ENCODE measurements at places on chromosomes 1 and 21.

- DNase-seq: no peak
Observed at GRCh38 chr1:36208978-36209703, 15.1 kb upstream of the THRAP3 start.

DNA sequence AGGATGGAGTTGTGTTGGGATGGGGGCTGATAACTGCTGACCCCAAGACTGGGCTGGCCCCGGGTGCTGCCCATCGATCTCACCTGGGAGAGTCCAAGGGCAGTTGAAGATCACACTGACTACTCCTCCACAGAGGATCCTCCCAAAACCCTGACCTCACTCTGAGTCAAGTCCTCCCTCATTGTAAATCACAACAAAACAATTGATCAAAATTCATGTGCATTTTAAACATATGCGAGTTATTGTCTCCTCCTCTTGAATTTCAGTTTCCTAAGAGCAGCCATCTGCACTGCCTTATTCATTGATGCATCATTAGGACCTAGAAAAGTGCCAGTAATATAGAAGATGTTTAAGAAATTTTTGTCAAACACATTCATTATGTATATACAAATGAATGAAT is 273.6 kb downstream of the C1orf94 start:
- no peak for DNase-seq

DNA sequence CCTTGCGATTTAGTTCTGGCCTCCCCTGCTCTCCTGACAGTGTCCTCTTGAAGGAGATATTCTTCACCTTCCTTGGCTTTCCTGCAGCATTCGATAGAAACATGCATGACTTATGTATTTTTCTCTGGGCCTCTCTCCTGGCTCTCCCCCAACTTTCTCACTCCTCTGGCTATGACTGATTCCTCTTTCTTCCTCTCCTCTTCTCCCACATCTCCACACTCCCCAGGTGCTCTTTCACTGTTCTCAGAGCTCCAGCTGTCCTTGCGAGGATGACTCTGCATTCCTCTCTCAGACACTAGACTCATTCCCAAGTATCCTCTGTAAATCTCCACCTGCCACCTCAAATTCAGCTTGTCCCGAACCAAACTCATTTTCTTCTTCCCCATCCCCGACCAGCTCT is 18.0 kb downstream of the LRRC42 start:
- DNase-seq: no peak

- DNase-seq: no peak
Observed at GRCh38 chr1:65393928-65394327, 26.5 kb upstream of the LEPR start.

GRCh38 chr1:179883040-179883744 is 1.1 kb downstream of the TOR1AIP1 start:
- no peak for DNase-seq

DNA sequence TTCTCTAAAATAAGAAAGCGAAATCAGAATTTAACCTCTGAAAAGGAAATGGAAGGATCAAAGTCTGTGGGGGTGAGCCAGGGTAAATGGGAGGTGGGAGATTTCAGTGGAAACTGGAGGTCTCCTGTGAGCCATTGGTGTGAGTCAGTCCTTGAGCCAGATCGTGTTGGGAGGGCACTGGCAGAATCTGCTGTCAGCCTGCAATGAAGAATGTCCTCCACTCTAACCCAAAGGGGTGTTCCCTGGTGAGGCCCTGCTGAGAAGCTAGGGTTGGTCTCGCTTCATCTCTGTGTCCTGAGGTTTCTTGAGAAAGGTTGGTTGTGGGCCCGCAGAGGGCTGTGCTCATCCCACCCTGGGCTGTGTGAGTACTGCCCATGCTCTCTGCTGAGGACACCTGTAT is 2.4 kb downstream of the QSOX1 start:
- DNase-seq: no peak

DNA sequence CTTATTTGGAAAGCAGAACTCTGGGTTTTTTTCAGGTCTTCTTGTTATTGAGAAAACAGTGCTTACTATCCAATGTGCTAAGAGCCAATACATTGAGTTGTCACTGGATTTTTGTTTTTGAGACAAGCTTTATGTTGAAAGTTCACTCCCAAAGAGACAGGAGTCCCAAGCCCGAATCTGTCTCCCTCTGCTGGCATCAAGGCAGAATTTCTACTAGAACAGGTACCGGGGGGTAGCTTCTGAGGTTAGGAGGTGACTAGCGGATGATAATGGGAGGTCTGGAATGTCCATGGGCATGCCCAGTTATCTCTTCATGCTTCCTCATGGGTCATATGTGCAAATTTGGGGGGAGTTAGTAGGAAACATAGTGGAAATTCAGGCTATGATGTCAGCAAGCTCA is 25.1 kb downstream of the ZNF124 start:
- no peak for DNase-seq

DNA sequence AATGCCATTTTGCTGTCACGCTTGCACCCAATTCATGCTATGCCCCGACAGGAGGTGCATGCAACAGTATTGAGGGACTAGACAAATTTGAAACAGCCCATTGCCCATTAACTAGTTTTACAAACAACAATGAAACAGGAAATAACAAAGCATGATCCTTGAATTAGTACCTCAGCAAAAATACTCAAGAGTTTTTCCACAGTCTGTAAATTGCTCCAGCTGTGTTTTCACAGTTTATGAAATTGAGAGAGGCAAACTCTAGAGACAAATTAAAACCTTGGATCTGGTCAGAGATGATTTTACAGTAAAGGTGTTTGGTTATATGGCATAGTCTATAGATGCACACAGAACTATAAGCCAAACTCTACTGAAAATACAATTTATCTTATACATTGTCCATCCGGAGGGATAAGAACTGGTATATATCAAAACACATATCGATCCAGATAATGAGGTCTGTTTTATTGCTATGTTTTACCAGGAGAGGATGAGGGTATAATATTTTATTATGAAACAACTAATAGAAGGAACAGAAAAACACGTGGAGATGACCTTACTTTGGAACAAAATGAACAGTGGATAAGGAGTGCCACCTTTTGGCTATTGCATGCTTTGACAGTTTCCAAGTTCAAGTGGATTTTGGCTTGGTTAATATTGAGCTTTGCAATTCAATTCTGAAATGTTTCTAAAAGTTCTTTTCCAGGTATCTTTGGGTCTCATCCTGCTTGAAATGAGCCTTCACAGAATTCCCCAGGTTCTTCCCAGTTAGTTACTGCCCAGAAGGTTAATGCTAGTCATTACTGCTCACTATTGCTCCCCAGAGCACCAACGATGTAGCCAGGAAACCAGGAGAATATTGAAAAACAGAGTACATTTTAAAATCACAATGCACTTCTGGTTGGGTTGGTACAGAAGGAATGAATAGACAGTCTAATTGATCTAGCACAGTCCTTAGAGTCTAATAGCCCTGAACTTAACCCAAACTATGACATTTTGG is 45.7 kb downstream of the ZC3H11B start:
- no peak for DNase-seq

- DNase-seq: no peak
Observed at GRCh38 chr1:188023206-188023605, 1194.5 kb downstream of the PLA2G4A start.

DNA sequence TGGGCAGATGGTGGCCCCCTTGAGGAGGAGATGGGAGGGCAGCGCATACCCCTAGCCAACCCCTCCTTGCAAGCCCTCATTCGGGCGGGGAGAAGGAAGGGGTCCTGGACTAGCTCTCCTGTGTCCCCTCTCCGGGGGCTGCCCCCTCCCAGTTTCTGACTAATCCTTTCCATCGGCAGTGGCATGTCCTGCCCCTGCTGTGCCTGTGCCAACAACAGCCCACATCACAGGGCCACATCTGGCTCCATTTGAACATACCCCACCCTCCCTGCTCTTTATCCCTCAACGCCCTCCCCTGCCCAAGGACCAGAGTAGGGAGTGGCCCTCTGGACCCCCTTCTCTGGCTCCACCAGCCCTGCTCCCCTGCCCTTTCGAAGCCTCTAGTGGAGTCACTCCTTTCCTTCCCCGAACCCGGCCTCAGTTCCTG is 11.0 kb upstream of the LMNA start:
- no peak for DNase-seq

DNA sequence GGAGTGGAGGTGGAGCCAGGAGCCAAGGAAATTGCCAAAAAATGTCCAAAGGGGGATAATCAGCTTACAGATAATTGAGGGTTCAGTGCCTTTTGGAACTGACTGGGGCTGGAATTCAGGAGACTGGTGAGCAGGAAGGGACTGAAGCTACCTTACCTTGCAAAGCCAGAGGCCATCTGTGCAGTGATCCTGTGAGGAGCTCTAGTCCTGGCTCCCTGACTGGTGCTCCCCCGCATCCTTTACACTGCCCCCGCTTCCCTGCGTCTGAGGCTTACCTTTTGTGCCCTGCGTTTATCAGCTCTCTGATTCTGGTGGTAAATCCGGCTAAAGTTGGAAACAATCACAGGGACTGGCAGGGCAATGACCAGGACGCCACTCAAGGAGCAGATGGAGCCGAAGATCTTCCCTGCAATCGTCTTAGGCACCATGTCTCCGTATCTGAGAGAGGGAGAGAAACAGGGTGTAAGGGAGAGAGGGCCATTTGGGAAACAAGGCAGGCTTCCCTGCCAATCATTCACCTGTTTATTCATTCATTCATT is 31.0 kb downstream of the DDX20 start:
- DNase-seq: no peak

DNA sequence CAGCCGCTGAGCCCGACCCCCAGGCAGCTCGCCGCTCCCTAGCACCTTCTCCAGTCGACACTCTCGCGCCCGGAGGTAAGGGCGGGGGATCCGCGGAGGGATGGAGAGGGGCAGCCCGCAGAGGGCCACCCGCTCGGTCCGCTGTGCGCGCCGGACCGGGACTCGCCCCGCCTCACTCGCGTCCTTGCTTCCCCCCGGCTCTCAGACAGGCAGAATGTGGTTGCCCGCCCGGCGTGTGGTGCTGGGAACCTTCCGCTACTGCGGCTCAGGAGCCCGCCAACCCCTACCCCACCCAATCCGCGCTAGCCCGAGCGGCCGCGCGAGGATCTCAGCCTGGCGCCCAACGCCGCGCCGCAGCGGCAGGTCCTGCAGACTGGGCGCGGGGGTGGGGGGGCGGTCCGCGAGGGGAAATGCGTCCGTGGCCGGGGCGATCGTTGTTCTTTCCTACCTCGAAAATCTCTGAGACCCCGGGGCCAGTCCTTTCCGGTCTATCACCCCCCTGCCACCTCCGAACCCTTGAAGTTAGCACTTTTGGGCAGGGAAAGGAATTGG is 404 bp downstream of the LRRC8C start:
- DNase-seq: peak; percentile 26

DNA sequence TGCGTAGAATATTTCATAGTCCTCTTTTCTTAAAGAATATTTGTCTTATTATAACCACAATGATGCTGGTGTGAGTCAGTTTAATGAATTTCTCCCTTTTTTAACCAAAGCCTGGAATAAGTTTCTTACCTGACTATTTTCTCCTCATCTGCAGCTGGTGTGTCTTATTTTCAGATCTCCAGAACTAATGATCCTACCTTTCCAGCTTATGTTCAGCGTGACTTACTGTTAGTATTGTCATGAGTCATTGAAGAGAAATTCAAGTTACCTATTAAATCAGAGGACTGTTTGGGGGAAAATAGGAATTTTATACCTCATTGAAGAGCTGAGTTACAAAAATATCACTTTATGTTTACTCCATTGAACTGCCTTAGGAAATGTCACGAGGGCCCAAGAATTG is 482.1 kb downstream of the RWDD3 start:
- no peak for DNase-seq
